ENCODE measurements at places on chromosomes 11 and 22.

GRCh38 chr11:67302571-67303131 is 679 bp upstream of the SSH3 start:
- DNase-seq: no peak

GRCh38 chr22:35230839-35231584 is 26.3 kb upstream of the HMGXB4 start:
- no peak for DNase-seq

GRCh38 chr11:11567936-11568650 is 53.7 kb downstream of the GALNT18 start:
- DNase-seq: no peak

DNA sequence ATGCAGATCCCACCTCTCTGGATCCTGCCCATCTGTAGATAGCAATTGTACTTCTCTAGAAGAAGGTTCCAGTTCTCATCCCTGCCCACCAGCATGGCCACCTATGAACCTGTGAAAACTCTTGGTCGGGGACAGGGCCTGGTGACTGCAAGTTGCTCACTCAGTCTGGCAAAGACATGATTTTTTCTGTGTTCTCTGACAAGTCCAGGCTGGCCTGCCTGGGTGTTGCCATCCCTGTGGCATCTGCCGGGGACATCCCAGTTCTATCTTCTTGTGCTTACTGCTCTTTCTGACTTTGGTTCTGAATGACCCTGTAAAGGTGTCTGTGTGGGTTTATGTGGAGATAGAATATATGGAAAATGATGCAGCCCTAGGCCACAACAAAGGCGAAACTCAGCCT is 545.8 kb downstream of the INSC start:
- DNase-seq: no peak

- peak; percentile 17 for DNase-seq
Measured at GRCh38 chr11:129115652-129116586, 76.2 kb downstream of the ARHGAP32 start.

DNA sequence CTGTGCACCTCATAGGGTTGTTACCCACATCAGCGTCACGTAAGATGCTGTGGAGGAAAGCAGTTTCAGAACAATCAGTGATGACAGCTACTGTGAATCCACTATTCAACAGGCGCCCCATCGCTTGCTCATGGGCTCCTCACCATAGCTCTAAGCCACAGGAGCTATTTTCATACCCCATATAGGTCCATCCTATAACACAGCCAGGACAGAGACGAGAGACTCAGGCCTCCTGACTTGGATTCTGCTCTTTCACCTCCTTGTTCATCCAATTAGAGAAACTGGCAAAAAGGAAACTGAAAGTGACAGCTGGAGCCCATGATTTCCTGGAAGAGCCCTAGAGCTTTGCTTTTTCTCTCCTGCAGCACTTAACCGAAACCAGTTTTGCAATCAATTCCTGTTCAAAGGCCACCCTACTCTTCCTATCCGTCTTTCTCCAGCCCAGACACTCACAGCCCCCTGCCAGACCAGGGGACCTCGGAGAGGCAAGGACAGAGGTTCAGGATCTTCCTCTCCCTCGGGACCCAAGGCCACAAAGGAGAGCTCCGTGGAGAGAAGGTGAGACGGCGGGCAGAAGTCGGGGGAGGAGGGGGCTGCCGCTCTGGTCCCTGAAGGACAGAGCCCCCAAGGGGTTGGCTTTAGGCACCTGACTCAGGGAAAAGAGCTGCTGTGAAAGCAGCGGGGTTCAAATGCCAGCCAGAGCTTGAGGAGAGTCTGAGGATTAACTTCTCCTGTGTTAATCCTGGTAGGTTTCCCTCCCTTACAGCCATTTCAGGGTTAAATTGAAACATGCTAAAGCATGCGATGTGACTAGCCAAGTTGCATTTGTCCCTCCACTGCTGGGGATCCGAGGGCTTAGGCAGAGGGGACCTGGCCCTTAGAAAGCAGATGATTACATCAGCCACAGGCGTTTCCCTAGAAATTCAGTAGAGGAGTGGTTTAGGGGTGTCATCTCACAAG is at the start of gene APOL6:
APOL6 (plus strand) TSS at position 381 of the 960 bp plus-strand sequence. CDS start 7,980 bp downstream, outside the sequence.
- DNase-seq: peak; percentile 36

GRCh38 chr11:86955111-86955360 is 159 bp downstream of the FZD4 start:
- no peak for DNase-seq

DNA sequence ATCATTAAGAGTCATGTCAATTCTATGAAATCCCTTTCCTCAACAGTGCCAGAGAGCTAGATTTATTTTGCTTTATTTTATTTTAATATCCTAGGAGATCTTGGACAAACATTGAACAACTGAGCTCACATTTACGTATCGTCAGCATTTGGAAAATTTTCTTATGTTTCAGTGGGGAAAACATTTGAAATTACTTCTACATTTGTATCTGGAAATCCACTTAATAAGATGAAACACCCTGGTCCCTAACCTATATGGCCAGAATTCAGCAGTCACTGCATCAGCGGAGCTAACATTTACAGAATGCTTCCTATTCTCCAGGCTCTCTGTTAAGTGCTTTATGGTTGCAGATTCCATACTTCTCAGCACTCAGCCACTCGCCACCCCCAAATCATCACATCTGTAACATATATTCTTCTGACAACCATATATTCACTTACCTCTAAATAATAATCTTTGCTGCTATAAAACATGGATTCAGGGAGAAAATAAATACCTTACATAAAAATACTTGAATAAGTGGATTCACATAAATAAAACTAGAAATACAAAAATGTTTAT is 773.9 kb downstream of the JRKL start:
- DNase-seq: no peak

DNA sequence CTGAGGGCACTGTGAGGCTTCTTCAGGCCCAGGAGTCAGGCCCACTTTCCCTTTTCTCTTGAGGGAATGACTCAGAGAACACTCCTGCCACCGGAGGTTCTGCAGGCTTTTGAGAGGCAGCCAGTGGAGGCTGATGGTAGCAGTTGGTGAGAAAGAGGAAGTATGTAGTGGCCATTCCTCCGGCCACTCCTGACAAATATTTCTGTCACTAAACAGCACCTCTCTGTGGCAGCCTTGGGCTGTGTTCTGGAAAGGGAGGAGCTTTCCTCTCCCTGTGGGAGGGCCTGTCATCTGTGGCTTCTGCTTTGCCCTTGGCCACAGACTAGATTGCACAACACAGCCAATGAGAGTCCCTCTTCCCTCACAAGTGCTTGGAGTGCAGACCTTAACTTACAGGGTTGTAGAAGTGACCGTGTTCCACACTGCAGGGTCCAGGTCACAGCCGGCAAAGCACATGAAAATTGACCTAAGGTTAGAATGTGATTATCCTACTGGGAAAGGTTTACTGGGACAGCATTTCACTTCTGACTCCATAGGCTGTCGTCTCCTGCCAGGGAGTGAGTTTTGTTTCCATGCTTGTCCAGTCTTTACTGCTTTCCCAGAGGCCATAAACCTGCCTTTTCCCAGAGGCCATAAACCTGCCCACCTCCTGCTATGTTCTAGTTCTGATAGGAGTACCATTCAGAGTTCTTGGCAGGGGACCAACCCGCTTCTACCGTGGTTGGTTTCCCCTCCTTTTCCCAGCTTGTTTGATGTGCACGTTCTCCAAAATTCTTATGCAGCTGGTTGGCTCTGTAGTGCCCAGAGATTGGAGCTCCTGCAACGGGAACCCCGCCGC is 33.3 kb downstream of the MARK2 start:
- DNase-seq: peak; percentile 84

- DNase-seq: no peak
Measured at GRCh38 chr11:64238076-64238475, 2.8 kb upstream of the FKBP2 start.

DNA sequence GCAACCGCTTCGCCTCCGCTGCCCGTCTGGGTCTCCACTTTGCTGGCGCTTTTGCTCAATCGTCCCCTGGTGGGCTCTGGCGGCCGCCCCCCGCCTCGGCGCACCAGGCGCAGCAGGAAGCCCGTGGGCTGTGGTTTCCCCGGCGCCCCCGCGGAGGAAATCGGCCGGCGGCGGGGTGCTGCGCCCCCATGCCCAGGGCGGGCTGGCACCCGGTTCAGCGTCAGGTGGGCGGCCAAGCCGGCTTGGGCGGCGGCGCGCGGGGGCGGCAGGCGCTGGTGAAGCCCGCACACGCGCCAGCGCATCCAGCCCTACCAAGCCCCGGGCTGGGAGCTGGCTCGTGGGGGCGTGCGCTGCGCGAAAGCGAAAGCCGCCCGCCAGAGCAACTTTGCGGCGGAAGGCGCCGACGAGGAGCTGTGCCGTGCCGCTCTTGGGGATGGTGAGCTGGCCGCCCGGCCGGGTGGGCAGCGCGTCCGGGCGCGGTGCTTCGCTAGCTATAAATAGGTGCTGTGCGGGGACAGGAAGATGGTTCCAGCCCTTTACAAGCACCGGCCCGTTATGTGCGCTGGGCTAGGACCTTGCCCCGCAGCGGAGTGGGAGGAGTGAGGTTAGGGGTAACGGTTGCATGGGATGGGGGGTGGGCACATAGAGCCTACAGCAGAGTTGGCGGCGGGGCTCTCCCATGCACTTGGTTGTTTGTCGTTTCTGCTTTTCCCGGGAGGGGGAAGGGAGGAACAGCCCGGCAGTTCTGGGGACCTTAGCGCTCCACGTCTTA is 25.0 kb upstream of the SUSD2 start:
- no peak for DNase-seq

DNA sequence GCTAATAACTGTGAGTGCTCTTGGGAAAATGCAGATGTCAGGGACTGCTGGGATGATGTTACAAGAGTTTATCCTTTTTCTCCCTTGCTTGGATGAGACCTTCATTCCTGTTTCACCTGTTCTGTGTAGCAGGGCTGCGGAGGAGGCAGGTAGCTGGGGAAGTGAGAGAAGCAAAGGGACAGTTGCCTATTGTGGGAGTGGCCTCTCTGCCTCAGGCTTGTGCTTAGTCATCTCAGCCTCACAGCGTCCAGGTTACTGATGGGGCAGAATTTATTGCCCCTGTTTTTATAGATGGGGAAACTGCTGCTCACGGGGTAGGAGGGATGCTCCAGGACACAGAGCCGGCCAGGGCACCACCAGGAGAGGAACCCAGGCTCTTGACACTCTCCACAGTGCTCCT is 1.7 kb downstream of the STX3 start:
- no peak for DNase-seq

DNA sequence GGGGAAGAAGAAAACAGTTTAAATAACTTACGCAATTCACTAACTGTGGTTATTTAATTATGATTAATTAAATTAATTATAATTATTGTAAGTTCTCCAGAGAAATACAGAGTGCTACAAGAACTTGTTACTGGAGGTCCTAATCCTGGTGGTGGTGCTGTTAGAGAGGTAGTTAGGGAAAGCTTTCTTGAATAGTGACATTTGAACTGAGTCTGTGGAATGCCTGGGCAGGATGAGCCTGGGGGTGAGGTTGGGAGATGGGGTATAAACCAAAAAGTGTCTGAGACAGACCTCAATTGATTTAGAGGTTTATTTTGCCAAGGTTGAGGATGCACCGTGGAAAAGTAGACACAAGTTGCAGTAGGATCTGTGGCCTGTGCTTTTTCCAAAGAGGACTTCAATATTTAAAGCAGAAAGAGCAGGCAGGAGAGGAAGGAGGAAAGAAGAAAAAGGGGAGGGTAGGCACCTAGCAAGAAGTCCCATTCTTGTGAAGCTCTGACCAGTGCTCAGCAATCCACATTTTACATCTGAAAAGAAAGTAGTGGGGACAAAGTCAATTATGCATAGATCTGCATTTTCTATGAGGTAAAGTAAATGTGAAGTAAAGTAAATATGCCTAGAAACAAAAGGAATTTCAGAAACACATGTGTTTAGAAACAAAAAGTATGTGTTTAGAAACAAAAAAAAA is 4.4 kb upstream of the ZNF202 start:
- DNase-seq: no peak

GRCh38 chr11:76207642-76208401 is 1.5 kb upstream of the WNT11 start:
- DNase-seq: peak; percentile 74

- no peak for DNase-seq
Measured at GRCh38 chr22:37862570-37863325, 13.5 kb downstream of the EIF3L start.

DNA sequence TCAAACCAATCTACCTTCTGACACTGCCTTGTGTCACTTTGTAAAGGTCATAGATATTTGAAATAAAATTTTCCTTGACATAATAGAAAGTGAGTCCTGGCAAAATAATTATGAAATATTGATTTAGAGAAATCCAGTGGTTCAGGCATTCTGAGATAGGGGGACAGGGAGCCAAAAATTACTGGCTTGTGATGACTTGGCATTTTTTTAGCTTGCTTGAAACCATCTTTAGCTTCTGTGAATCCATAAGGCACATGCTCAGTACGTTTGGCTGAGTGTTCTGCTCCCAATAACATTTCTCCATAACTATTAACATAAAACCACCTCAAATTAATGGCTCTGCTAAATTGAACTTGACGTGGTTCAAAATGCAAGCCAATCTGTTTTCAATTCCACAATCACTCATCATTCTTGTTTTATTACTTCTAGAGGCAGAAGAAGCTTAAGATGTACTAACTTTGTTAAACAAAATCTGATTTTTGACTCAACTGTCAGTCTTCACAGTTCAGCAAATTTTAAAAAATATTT is 209.0 kb downstream of the LRRC4C start:
- DNase-seq: no peak

DNA sequence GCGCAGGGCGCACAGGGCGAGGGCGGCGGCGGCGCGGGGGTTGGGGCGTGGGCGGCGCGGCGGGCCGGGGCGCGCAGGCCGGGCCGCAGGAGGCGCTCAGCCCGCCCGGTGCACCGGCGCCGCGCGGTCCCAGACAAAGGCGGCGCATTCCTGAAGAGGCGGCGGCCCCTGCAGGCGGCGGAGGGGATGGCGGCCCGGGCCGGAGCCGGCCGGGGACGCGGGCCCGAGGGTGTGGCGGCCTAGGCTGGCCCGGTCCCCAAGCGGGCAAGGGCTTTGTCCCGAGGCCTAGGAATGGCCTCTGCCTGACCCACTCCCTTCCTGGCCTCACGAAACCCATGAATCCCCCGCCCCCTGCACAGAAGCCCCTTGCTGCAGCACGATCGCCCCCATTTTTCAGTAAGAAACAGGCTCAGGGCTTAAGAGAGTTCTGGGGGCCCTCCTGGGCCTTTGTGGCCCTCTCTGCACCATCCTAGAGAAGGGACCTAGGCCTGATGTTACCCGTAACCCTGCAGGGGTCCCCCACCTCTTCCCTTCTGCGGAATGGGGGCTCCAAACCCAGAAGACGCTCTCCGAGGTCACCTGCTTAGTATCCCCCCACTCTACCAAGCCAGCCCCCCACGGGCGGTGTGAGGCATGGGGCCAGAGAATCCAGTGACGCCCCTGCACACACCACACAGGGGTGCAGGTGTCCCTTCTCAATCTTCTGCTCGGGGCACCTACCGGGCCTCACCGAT is at the start of gene RTN4R:
RTN4R (minus strand) TSS at position 40 of the 734 bp plus-strand sequence. CDS start 226 bp downstream, outside the sequence.
- DNase-seq: no peak

DNA sequence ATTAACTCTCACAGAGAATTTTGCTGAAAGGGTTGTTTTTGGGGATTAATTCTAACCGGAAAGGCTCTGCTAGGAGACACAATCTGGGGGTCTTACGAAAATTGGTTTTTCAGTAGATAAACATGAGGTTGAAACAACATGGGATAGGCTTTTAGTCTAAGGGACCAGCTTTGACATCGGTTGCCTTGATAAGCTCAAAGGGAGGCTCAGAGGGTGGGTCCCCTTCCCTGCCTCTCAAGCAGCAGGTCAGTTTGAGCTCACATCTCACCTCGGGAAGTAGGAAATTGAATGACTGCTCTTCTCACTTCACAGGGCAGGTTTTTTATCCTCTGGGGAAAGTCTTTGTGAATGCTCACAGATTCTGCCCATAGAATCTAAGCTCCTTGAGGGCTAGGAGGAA is 70.2 kb upstream of the KIRREL3 start:
- no peak for DNase-seq

Measured in putamen (tissue), 1 donor.